EH (cell line): ENCODE measurements at places on chromosomes 2 and 18.
A peak's percentile ranks its signal among the peaks of the same experiment; 100 is the strongest.

DNA sequence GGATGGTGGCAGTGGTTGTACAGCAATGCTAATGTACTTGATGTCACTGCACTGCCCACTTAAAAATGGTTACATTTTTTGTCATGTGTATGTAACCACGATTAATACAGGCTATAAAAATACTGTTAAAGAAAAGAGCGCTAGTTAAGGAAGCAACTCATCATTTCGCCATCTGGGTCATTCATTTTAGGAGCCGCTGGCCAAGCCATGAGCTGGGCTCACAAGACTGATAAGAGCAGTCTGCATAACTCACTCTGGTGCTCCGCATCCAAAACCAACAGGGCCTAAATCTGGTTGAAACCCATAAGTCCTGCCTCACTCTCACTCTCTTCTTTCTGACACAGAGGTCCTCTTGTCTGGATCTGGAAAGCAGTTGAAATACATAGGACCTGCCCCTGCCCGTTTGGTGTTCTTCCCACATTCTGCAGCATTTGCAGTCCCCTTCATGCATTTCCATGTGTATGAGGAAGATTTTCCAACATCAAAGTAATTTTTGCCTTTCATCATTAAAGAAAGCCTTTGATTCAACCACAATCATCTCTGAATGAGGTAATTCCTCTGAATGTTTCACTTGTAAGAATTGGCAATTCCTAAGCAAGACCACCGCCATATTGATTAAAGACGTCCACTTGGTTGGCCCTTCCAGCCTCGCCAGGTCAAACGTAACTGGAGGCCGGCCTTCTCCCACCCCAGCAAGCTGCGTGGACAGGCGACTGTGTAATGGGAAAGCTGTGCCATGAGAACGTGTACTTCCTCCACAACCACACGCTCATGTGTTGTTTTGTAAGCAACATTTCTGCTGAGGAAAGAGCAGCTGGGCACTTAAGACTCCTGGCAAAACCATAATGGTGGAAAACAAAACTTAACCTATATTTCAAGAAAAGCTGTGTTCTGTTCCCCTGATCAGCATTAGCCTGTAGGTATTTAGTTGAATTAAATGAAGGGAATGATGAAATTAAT, 112.2 kb downstream of the VAPA start:
- DNase-seq: no peak

- DNase-seq: peak; percentile 37
These were observed 1148.1 kb upstream of the FANCL start for GRCh38 chr2:59389240-59389639.

GRCh38 chr2:123808243-123808642, 216.8 kb upstream of the CNTNAP5 start:
- no peak for DNase-seq

- DNase-seq: no peak
These were observed 8.0 kb downstream of the ATP9B start for GRCh38 chr18:79077181-79077580.

DNA sequence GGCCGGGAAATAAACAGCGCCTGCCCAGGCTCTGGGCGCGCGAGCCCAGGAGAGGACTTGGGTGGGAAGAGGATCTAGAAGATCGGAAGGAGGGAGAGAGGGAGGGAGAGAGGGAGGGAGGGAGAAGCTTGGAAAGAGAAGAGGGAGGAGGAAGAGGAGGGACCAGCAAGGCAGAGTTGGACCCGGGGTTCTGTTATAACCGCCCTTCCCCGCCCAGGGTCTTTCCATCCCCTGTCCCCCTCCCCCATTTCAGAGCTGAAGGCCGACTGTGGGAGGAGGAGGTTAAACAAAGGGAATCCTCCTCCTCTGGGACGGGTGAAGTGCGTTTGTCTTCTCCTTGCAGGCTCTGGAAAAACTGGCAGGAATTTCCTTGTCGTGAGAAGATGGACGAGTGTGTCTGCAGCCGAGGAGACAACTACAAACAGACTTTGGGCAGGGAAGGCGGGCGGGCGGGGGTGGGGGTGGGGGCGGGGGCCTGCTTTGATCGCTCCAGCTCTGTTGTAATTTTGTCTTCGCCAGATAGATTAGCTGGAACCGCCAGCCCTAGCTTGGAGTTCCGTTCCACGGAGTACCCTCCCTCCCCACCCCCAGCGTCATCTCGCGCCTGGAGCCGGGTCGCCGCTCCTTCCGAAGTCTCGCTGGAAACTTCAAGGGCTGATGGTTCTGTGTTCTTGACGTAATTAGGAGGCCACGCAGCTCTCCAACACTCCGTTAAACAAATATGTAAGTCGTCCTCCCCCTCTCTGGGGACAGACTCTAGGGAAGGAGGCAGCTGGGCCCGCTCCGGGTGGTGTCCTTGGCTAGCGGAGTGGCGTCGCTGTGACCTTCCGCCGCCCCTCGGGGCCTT, 6.4 kb upstream of the SP9 start:
- peak; percentile 32 for DNase-seq

GRCh38 chr2:59530258-59530657, 1023.2 kb downstream of the BCL11A start:
- no peak for DNase-seq

DNA sequence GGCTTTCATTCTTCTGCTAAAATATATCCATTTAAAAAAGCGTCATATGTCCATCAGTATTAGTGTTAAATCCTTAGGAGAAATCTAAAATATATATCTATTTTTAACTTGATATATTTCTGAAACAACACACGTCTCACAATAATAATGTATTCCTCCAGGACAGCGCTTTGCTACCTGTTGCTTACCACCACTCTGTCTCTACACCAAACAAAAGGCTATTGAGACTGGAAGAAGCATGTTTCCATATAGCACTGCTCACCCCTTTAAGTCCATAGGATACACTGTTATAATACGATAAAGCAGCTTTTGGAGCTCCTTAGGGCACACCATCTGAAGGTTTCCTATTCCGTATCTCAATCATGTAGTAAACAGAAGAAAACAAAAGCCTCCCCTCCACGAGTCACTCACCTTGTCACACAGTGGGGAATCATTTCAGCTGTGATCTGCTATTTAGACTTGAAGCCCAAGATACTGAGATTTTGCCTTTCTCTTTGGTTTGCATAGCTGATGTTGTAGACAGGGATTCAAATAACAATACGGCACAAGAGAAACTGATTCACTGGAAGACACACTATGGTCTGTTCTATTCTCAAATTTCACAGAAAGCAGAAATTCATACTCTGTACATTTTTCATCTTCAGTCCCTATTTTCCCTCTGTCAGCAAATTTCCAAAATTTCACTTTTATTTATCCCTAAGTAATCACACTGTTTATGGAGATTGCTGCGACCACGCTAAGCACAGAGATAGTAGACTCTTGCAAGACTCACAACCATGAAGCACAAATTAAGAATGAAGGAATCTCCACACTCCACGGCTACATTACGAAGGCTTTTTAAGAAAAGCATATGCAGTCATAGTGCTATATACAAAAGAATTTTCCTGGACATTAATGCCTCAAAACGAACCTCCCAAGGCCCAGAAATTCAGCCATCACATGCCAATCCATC, 187.1 kb downstream of the TCF4 start:
- no peak for DNase-seq

- DNase-seq: peak; percentile 96
These were observed 228.7 kb upstream of the SIX2 start for GRCh38 chr2:45237850-45238542.

GRCh38 chr2:236236559-236237452, 27.4 kb downstream of the ASB18 start:
- DNase-seq: no peak

GRCh38 chr2:220297093-220297492, 669.7 kb downstream of the SLC4A3 start:
- no peak for DNase-seq

- no peak for DNase-seq
These were observed 120.7 kb downstream of the ZNF521 start for GRCh38 chr18:25231327-25231691.

GRCh38 chr2:173191601-173192000, 116.0 kb downstream of the MAP3K20 start:
- DNase-seq: peak; percentile 65

GRCh38 chr2:11867926-11868325, 121.5 kb downstream of the LPIN1 start:
- no peak for DNase-seq

GRCh38 chr2:138722316-138722715, 57.9 kb downstream of the NXPH2 start:
- peak; percentile 14 for DNase-seq

GRCh38 chr2:17303054-17303453, 215.2 kb downstream of the RAD51AP2 start:
- no peak for DNase-seq

DNA sequence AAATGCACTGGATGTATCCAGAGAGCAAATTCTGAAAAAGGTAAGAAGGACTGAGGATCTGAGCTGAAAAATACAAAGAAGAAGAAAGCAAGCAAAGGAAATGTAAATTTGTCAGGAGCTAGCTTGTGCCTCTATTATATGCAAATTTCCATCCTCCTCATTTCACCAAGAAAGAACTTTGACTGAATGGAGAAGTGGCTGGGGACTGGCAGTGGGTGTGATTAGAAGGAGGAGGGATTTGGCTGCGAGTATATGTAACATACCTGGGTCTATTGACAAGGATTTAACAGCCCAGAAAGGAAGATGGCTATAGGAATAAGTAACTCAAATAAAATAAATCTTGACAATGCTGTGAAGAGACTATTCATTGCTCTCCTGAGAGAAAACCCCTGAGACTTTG, 19.4 kb upstream of the RIT2 start:
- no peak for DNase-seq

GRCh38 chr2:9473985-9474360, 378 bp upstream of the IAH1 start:
- peak; percentile 23 for DNase-seq

DNA sequence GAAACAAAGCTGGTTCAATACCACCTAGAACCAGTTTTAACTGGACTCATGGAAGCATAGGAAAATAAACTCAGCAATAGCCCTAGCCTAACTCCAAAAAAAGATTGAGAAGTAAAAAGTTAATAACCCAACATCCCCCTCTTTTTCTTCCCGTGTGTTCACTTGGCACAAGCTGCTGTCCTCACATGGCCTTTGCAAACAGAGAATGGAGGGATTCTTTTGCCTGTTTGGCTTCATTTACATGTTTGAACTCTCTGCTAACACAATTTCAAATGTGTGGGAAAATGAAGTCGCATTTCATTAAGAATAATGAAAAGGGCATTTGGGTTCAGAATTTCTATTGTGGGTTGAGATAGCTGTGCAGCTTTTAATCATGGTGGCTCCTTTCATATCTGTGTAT, 589.2 kb upstream of the LRRTM1 start:
- no peak for DNase-seq

GRCh38 chr18:12397793-12398192, 9.9 kb upstream of the PRELID3A start:
- DNase-seq: no peak

GRCh38 chr2:55054106-55054875, 4.0 kb upstream of the RTN4 start:
- DNase-seq: no peak

- DNase-seq: no peak
These were observed 82.7 kb downstream of the TANC1 start for GRCh38 chr2:159051133-159051532.
